ENCODE measurements at places on chromosomes 11 and 22.

DNA sequence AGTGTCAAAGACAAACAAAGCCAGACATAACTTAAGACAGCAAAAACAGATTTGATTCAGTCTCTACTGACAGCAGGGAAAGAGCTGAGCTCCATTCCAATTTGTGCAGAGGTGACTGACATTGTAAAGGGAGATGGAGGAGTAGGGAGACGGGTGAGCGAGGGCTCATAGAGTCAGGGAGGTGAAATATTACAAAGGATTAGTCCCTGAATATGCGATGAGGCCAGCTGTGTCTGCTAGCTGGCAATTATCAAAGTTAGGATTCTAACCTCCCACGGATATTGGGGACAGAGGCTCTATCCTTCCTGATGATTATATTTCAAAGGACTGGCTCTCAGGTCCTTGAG is 8.3 kb downstream of the PLAAT2 start:
- no peak for DNase-seq

DNA sequence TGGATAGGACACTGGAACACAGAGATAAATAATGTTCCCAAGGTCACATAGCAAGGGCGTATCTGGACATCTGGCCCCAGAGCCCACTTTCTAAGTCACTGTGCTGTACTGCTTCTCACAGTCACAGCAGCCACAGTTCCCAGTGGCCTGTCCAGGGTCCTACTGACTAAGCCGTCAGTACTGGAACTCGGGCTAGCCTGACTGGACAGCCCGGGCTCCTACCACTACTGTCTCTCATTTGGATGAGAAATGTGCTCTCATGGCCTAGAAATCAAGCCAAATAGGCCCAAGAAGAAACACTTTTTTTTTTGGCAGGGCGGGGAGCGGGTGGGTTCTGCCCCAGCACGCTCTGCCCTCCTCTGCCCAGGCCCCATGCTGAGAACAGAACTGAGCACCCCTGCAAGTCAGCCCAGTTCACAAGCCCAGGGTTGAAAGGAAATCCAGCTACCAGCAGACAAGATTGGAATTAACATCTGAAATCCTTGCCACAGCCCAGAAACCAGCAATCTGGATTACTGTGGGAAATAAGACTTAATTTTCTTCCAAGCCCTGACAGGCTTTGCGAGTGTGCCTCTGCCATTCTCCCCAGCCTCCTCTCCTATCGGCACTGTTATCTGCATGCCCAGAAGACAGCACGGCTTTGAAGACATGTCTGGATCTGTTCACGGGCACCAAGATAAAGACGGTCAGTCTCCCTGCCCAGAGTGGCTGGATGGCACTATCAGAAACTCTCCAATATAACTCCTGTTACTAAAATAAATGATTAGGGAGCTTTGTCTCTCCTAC is 182.9 kb upstream of the NCAM1 start:
- no peak for DNase-seq

- peak; percentile 20 for DNase-seq
Observed at GRCh38 chr11:78000193-78000592, 5.7 kb upstream of the INTS4 start.

DNA sequence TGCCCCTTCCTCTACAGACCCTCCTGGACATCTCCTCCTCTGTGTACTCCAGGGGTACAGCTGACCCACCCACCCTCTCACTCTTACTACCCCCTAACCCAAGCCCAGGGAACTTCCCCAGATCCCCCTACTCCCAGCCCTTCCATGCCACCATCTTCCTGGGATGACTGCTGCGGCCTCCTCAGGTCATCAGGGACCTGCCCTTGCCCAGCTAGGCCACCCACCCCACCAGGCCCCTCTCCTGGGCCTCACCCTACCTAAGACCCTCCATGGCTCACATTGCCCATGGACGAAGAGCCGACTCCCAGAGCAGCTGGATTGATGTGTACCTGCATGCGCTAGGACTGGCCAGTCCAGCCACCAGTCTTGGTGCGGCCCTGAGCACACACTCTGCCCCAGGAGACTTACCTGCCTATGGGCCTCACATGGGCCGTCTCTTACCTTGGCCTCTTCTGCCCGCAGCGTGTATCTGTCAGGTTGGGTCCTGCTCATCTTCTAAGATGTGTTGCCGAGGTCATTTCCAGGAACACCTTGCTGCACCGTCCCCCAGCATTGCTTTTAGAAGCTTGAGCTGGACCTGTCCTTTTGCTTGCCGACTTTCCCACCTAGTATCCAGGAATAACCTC is 2.0 kb upstream of the CLDN5 start:
- no peak for DNase-seq

DNA sequence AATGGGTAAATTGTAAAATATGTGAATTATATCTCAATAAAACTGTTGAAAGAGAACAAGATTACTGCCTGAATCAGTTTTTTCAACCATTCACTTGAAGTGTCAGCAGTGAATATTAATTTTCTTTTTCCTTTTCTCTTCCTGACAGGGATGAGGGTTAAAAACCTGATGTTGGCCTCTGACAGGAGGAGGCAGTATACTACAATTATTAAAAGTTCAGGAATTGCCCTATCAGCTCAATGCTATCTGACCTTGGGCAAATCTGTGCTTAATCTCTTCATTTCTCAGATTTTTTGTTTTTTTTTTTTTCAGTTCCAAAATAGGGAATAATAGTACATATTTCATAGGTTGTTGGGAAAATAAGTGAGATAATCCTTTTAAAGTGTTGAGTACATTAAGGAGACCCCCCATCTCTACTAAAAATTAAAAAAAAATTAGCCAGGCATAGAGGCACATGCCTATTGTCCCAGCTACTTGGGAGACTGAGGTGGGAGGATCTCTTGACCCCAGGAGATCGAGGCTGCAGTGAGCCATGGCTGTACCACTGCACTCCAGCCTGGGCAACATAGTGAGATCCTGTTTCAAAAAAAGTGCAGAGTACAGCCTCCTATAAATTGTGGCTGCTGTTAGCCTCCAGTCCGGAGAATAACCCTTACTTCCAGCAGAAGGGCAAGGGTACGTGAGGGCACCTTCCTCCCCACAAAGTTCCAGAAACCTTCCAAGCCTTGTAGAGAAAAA is 48.8 kb downstream of the TRIM44 start:
- DNase-seq = no peak

Data from activated CD8-positive, alpha-beta memory T cell treated with anti-CD3 and anti-CD28 coated beads for 4 hours (primary cell).